ENCODE measurements at places on chromosomes 5 and 9.

DNA sequence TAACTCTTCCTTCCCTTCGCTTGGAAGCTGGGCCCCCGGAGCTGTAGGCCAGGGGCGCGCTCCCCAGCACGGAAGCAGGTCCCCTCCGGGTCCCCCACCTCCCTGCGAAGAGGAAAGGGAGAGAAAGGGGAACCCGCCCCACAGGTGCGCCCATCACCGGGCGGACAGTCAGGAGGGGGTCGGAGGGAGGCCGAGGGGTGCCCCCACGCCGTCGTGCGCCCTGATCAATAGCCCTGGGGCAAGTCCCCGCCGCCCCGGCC lies 793 bp downstream of the AGPAT2 start:
- DNase-seq = no peak

GRCh38 chr9:84898188-84898587 lies 228.7 kb downstream of the NTRK2 start:
- DNase-seq = no peak

GRCh38 chr9:34524349-34524748 lies 1.6 kb upstream of the ENHO start:
- DNase-seq = no peak

DNA sequence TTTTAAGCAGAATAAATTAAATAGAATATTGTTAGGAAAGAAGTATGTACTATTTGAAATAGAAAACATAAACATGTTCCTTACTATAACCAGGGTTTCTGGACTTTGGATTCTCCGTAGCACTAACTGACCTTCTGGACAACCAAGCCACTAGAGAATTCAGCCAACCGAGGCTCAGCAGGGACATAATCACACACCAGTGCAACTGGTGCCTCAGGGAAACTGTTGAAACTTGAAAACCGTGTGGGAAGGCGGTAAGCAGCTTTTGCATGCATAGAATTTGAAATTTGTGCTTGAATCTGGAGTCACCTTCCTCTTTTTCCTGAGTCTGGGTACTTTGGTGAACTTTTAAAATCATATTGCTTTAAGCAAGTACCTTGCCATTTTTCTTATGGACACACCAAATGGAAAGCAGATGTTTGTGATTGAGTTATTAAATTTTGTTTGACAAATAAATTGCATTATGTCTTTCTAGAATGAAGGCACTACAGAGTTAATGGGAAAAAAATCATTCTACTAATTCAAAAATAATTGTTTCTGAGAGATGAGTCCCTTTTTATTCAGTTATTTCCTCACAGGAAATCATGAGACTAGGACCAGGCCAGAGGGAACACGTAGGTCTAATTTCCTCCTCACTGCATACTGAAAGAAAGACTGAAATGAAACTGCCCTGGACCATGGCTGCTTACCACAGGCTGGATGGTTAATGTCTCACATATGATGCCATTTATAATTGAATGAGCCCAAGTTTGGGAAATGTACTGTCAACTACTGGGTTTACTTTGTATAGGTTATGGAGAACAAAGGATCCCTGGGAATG lies 20.6 kb upstream of the SCAMP1 start:
- no peak for DNase-seq

GRCh38 chr5:1387059-1387755 lies 42.3 kb upstream of the CLPTM1L start:
- no peak for DNase-seq

GRCh38 chr5:51651476-51651875 lies 268.2 kb downstream of the ISL1 start:
- DNase-seq = no peak

DNA sequence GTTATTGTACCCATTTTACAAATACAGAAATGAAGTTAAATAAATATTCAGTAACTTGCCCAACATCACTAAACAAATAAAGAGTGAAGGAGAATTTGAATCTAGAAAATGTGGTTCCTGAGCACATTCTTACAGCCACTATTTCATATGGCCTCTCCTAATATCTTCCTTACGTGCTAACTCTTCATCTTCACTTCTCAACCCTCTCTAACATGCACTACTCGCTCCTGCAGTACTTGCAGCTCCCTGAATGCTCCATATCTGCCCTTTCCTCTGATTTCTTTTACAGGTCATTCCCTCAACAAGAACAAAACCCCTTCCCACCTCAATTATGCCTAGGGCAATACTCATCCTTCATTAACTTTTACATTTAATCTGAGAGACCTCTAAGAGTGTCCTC lies 711.5 kb downstream of the CETN3 start:
- DNase-seq = no peak

GRCh38 chr9:120710110-120710981 lies 3.9 kb downstream of the MEGF9 start:
- peak; percentile 62 for DNase-seq

DNA sequence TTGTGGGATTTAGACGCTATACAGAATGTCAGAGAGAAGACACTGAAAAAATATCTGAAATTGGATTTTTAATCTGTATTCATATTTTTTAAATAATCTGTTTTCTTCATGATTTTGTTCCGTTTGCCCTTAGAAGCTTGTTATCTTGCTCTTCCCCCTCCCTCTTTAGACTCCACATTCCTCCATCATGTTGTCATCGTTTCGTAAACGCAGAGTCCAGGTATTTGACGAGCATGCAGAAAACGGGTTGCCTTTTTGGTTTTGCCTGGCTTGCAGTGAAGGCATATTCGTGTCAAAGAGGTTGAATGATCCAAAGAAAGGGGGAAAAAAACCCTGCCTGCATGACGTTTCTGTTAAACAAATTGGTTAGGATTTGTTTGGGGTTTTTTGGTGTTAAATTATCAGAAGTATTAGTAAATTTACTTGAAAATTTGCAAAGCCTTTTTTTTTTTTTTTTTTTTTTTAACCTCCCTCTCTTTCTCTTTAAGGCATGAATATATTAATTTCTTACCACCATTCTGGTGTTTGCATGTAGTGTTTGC lies 2.9 kb downstream of the SPTAN1 start:
- no peak for DNase-seq

DNA sequence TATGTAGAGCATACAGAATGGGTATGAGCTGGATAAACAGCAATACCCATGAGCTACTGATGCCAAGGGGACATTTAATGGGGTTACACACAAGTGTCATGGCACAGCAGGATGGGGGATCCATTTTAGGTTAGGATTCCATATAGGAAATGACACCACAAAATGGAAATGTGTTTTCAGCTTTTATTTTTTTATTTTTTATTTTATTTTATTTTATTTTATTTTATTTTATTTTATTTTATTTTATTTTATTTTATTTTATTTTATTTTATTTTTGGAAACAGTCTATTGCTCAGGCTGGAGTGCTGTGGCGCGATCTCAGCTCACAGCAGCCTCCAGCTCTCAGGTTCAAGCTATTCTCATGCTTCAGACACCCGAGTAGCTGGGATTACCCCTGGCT lies 11.6 kb downstream of the ZNF474 start:
- DNase-seq = no peak

GRCh38 chr5:122943050-122943698 lies 93.4 kb downstream of the PPIC start:
- DNase-seq = no peak

DNA sequence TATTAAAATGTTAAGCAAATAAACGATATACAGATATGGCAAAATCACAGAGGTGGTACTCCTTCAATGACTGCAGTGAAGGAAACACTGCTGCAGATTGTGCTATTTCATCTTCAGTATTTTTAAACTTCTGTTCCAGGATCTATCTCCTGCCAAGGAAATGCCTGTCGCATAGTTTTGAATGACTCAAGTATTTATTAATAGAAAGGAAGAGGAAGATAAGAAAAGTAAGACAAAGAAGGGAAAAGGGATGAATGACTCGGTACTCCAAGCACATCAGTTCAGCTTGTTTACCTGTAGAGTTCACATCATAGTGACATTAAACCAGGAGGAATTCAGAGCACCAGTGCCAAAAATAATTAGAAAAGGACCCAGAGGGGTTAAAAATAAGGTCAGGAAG lies 5.1 kb upstream of the GPX8 start:
- DNase-seq = no peak

- DNase-seq = no peak
Observed at GRCh38 chr5:134450374-134450773, 38.7 kb upstream of the CDKN2AIPNL start.

DNA sequence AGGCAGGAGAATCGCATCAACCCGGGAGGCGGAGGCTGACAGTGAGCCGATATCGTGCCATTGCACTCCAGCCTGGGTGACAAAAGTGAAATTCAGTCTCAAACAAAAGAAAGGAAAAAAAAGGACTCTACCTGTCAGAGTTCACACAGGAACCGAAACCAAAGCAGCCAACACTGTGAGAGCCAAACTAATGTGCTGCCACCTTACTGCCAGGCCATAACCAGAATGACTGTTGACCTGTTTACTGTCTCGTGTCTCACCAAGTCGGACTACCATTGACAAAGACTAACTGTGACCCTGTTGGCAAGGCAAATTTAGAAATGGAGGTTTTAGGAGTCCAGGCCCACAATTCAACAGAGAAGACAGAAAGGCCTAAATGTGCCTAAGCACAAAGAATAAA lies 112.4 kb downstream of the ANXA2R start:
- no peak for DNase-seq

GRCh38 chr5:51691538-51692079 lies 308.4 kb downstream of the ISL1 start:
- no peak for DNase-seq

- DNase-seq = no peak
Observed at GRCh38 chr5:96062836-96063235, 101.2 kb upstream of the ELL2 start.

DNA sequence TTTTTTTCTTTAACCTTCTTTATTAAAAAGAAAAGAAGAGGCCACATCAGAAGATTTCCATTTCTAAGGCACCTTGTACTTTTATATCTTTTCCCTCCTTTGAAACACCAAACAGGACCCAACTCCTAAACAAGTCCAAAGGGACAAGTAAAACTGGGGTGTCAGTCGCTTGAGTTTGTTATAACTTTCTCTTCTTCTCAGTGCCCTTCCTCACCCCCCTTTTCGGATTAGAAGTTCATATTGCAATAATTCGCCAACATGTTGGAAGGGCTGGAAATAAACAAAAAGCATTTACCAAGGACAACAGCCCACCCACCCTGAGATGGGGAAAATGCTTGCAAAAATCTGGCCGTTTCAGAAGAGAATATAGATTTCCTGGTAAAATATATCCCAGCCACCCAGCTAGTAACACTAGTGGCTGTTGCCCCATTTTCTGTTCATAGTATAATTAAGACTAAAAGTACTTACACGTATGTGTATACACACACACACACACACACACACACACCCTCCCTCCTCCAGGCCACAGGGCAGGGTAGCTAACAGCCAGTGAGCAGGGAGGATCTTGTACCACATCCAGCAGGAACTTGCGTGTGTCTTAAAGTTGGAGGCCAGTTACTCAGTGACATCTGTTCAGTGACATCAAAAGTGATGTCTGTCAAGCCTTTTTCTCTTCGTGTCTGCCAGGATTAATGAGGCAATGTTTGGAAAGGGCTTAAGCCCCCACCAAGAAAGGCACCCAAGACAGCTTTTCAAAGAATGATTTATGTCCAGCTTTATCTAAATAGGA lies 149.1 kb upstream of the KLF4 start:
- no peak for DNase-seq

DNA sequence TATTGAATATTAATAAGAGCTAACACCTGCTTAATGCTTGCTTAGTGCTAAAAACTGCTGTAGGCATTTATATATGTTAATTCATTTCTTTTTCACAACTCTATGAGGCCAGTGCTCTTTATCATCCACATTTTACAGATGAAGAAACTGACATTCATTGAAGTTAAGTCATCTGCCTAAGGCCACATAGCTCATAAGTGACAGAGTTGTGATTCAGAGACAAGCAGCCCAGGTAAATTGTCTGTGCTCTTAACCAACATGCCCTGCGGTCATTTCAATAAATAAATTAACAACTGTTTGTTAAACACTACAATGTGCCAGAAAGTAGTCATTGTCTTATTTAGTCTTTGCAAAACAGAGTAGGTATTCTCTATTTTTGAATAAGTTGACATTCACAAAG lies 1354.4 kb upstream of the C9orf72 start:
- DNase-seq = no peak

DNA sequence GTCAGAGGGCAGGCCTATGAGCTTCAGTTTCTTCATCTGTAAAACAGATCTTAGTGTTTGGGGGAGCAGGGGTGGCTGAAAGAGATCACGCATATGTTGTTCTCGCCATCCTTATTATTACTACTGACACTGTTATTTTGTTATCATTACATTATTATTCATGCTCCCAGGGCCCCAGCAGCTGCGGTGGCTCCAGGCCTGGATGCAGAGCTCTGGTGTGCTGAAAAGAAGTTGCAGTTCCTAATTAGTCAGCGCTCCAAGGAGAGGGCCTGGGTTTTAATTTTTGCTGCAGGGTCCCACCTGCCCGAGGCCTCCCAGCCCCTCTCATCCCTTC lies 19.5 kb downstream of the CXXC5 start:
- DNase-seq = no peak

GRCh38 chr5:171498166-171498565 lies 78.7 kb downstream of the FGF18 start:
- no peak for DNase-seq

DNA sequence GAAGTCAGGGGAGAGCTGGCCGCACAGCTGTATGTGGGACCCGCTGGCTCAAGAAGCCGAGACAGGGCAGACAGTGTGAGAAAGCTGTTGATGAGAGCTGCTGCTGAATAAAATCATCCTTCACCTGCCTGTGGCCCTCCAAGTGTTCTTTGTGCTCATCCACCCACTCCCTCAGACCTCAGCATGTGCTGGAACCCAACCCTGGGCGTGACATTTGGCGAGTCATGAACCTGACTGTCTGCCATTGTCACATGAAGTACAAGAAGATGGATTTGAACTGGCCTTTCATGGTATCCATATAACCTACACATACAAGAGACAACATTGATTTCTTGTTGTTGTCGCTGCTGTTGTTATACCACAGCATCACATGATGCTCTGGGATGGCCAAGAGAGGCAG lies 139.7 kb upstream of the PLCXD3 start:
- DNase-seq = no peak

GRCh38 chr5:8961219-8961618 lies 584.7 kb downstream of the SEMA5A start:
- no peak for DNase-seq

DNA sequence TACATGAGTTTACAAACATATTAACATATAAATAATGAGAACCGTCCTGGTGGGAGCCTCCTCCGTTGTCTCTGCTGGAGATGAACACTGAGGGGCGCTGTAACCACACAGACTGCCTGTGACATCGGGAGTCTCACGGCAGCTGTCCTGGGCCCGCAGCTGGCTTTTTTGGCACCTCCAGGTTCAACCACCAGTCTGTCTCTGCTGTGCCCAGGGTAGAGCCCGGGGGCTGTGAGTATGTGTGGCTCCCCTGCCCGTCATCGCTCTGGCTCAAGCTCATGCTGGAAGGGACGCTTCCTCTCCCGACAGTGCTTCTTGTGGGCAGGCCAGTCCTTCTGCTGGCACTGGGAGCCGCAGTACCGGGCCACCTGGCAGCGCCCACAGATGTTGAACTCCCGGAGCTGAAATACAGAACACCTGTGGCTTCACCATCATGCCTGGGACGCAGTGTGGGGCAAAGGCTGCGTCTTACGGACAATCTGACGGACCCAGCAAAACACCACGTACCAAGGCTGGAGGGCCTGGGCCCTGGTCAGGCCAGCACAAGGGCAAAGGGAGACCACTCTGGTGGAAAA lies 3.6 kb upstream of the DPH7 start:
- no peak for DNase-seq

All from CD4-positive, alpha-beta T cell treated with Interleukin-15 for 4 hours (primary cell).